Upper lobe of left lung (tissue), 6 donors: ENCODE measurements at places on chromosomes 4 and X.

- no peak for DNase-seq
These were observed 86.9 kb upstream of the BMP2K start for GRCh38 chr4:78689261-78689660.

DNA sequence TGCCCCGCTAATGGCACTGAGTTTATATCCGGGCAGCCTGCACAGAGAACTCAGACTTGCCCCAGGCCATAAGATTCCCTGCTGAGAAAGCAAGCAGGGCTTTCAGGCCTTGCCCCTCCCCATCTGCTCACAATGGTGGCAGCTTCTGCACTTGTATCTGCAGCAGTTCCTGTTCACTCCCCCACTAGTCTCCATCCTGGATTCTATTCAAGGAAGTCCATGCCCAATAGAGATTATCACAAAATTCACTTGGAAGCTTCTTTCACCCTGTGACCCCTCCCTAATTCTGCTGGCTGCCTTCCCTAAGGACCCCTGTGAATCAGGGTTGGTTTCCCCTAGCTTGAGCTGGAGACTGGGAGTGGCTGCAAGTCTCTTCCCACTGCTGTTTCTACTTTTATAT is 34.5 kb upstream of the UCP1 start:
- no peak for DNase-seq

GRCh38 chr4:68372588-68372987 is 22.7 kb upstream of the YTHDC1 start:
- no peak for DNase-seq

- DNase-seq: no peak
These were observed 225.2 kb upstream of the SLIT2 start for GRCh38 chr4:20026456-20026855.

- no peak for DNase-seq
These were observed 1163.5 kb upstream of the PABPC4L start for GRCh38 chr4:135365065-135365464.

DNA sequence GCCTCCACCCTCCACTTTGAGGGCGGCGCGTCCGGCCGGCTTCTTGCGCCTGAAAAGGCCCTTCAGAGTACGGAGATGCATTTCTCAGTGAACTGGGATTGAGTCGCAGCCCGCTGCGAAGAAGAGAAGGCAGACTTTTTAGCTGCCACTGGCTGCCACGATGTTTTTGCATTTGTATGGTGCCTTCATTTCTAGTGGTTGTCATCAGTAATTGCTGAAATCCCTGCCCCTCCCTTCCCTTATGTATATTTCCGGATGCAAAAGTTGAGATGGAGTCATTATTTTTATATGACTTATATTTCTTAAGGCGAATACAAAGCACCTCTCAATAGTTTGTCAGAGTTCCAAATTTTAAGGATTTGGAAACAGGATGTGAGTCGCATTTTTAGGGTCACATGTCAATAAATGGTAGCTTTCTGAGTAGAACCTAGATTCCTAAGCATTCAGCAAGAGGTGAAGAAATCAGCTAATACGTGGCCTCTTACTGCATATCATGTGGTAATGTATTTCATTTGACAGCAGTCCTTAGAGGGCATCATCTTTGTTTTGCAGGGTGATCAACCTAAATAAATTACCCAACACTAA is 658 bp downstream of the ATP6AP2 start:
- no peak for DNase-seq

DNA sequence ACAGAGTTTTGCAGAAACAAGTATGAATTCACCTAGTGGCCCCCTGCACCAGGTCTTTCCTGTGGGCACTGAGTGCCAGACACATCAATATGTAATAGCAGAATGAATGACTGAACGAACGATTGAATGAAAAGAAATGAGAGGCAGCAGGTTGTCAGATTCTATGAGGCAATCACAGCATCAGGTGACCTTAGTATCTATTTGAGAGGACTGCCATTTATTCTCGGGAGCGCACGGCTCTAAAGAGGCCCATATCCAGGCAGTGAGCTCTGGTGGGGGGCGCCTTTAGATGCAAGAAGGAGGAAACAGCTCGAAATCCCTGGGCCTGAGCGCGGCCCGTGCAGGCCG is 528 bp upstream of the SLC25A4 start:
- DNase-seq: no peak

DNA sequence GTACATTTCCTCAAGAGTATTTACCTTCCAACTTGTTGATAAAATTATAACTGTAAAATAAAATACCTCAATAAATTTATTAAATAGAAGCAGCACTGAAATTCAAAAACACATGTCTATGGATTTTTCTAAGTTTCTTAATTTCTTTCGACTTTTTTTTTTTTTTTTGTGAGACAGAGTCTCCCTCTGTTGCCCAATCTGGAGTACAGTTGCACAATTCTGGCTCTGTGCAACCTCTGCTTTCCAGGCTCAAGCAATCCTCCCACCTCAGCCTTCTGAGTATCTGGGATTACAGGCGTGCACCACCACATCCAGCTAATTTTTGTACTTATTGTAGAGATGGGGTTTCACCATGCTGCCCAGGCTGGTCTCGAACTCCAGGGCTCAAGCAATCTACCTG is 79.8 kb downstream of the IQCM start:
- DNase-seq: no peak

- no peak for DNase-seq
These were observed 58.2 kb downstream of the RAB40AL start for GRCh38 chrX:102995316-102995715.

DNA sequence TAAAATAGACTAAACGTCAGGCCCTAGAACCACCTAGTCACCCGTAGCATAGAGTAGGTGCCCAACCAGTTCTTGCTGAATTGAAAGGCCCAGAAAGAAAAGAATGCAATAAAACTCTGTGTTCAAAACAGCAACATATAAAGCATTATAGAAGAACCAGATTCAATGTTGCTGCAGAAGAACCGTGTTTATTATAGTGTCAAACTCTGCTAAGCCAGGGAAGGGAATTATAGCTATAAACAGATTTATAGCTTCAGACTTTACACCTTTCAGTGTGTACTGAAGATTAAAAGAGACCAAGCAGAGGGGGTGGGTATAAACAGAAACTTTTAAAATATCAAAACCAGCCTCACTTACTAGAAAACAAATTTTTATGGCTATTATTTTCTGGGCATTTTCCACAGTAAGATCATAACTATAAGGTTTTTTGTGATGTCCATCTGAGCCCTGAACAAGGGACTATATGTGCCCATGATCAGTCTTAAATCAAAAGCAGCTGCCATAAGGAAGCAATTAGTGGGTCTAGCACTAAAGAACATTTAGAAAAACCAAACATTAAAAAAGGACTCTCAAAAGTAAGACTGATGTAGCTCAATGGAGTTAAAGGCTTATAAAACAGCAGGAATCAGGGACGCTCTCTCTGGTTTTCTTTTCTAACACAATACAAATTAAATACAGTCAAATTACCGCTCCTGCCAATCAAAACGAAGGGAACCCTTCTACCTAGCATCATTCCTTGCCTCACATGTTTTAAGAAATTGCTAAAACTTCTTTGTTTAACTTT is 219.7 kb upstream of the ETNPPL start:
- DNase-seq: no peak

DNA sequence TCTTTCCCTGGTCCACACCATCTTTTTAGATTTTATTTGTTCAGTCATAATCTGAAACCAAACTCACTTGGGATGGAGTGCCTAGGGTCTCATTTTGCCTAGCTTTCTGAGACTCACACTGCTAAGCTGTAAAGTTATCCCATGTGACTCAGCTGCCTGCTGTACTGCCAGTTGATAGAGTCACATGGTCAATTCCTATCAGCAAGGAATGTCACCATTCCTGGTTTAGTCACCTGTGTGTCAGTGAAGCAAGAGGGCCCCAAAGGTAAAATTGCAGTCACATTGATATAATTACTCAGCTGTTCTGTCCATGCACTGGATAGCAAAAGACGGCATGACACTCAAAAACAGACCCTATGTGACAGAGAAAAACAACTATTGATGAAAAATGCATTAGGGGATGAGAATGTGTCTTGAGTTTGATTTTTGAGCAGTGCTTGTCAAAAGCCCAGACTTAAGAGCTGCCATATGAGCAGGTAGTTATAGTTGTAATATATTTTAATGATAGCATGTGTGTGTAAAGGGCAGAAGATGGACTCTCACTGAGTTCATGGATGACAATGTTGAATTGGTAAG is 413.2 kb downstream of the PPARGC1A start:
- no peak for DNase-seq

DNA sequence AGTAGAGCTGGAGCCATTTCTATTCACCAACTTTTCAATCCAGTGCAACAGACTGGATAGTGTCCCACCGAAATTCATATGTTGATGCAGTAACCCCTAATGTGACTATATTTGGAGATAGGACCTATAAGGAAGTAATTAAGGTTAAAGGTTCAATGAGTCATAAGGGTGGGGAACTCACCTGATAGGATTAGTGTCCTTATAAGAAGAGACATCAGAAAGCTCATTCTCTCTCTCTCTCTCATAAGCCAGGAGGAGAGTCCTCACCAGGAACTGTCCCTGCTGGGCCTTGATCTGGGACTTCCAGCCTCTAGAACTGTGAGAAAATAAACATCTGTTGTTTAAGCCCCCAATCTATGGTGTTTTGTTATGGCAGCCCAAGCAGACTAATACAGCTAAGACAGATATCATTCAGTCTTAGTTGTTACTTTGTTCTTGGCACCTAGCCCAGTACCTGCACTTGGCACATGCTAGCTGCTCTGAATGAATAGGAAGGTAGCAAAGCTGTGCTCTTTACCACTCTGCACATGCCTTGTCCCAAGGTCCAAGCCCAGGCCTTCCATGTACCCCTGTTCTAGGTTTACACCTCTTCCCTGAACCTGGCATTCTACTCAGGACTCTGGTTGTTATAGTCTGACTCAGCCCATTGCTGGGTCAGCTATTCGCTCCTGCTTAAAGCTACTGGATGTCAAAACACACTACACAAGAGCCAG is 19.2 kb upstream of the BRS3 start:
- no peak for DNase-seq

DNA sequence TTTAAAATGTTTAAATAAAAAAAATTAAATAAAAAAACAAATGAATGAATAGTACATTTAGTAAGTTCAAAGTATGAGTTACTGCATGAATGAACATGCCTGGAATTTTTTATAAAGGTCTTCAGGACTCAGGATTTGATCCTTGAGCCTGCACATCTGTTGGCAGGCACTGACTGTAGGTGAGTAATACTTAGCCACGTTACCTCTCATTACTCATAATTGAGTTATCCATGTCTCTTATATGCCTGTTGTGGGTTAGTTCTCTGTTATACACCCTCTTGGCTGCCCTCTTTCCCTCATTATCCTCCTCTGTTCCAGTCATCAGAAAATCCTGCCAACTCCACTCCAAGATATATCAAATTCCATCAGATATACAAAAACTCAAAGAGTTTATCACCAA is 276.0 kb downstream of the FBXW7 start:
- DNase-seq: no peak

GRCh38 chr4:3372264-3372932 is 69.4 kb upstream of the HGFAC start:
- no peak for DNase-seq

- DNase-seq: no peak
These were observed 226.1 kb downstream of the QDPR start for GRCh38 chr4:17285747-17286146.

- no peak for DNase-seq
These were observed at the start of gene KLKB1 for GRCh38 chr4:186227221-186227620. KLKB1 (plus strand) TSS chr4:186227507; CDS start chr4:186228196, 689 bp downstream.

DNA sequence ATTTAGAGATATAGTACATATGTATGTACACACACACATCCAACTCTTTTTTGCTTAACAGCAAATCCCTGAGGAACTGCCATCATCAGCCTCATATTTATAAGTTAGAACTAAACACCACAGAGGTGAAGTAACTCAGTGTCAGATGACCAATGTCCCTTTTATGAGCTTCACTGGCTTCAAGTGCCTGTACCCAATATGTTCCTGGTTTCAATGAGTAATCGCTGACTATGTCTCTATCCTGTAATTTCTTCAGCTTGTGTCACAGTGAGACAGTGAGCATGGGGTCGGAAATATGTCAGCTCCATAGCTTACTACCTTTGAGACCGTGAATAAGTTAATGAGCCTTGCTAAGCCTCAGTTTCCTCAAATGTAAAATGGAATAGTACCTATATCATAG is 136.2 kb upstream of the RASGEF1B start:
- DNase-seq: no peak

- DNase-seq: no peak
These were observed 144.3 kb downstream of the RTL3 start for GRCh38 chrX:78514852-78515251.

- DNase-seq: no peak
These were observed 287.7 kb upstream of the MAD2L1 start for GRCh38 chr4:120354381-120354780.

DNA sequence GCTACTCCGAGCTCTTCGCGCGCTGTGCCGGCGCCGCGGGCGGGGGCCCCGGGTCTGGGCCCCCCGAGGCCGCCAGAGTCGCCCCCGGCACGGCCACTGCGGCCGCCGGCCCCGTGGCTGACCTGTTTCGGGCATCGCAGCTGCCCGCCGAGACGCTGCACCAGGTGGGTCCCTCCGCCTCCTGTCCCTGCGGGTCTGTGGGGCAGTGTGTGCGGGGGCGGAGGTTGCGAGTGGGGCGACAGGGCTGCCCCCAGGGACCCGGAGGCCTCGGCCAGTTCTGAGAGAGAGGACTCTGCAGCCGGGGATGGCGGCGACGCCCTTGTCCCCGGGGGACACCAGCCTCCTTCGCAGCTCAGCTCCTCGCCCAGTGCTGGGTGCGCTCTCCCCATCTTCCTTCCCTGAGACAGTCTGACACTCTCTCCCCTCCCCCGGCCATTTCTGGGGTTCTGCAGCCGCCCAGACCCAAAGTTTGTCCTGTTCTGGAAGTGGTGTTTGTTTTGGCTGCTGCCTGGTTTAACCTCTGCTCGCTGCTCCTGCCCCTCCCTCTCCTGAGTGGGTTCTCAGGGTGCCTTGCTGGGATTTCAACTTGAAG is 609 bp downstream of the REPS2 start:
- no peak for DNase-seq

DNA sequence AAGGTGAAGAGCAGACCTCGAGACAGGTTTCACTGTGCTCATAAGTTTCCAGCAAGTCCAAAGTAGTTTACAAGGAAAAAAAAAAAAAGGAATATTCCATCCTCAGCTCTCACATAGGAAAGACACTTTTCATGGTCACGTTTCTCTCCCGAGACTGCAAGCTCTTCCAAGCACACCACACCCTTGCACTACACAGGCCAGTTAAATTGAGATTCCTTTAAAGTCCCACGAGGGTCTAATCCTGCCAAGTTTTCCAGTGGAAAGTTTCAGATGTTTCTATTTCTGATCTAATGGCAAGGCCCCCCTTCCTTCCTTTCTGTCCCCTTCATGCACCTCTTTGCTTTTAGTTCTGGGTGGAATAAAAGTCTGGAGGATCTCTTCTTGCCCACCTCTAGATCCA is 67.9 kb upstream of the PCDH19 start:
- no peak for DNase-seq

- no peak for DNase-seq
These were observed 295.2 kb upstream of the IGFBP7 start for GRCh38 chr4:57405359-57405758.

DNA sequence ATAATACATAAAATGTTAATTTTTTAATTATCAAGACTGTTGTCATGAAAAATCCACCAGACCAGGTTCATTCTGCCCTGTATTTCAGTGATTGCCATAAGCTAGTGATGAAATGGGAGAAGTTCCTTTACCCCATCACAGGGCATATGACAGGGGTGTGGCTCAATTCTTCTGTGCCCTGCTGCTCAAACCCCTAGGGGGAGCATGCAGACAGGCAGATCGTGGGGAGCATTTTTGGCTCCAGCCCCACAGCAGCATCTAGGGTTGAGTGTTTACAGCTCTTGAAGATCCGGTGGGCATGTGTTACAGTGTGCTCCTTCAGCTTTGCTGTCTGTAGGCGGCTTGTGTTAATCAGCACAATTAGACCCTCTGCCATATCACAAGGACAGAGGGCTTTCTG is 700.7 kb downstream of the PCDH18 start:
- no peak for DNase-seq
